Mammary epithelial cell (primary cell): ENCODE measurements at places on chromosomes 2 and 18. TPM values are rescaled to one million over a fixed set of nuclear protein-coding genes. Genes with fewer than 3 reads are reported as not detected.

Gene MROH2A
- 0.50 TPM for total RNA-seq

Gene HTR2B
- 0.17 TPM for total RNA-seq

Gene NOL4
- total RNA-seq, result not detected in 2 replicates

Gene SPRED2
- total RNA-seq, result 14.7 TPM

Gene LRP1B
- total RNA-seq, result 0.13 and 0.16 TPM in 2 replicates

Gene ANKRD62
- total RNA-seq, result not detected in 2 replicates

Gene MYOM1
- 0.50 TPM for total RNA-seq

Gene CHST10
- total RNA-seq, result 3.4 and 6.7 TPM in 2 replicates

Gene GREB1
- 1.9 and 2.1 TPM in 2 replicates for total RNA-seq
